ENCODE measurements at places on chromosomes 2 and 18. TPM values are rescaled to one million over a fixed set of nuclear protein-coding genes. Genes with fewer than 3 reads are reported as not detected.

Gene DSEL
- polyA plus RNA-seq: 0.07 TPM

- DNase-seq: no peak
Measured at GRCh38 chr18:14925281-14925709, 177.3 kb downstream of the ANKRD30B start.

DNA sequence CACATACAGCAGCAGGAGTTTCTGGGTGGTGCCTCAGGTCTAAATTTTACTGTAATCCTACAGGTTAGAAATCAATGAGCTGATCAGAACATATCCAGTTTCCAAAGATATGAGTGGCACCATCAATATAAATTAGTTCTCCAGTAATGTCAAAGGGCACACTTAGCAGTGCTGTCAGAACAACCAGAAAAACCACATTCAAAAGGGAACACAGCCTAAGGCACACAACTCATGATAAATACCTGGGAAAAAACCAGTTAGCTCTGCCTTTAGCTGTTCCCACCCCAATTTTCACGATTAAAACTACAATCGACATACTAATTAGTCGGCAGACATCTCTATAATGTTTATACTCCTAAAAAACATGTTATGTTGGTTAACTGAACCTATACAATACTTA is 31.5 kb downstream of the ATP8B1 start:
- no peak for DNase-seq

Gene NT5DC4
- 0.07 TPM for polyA plus RNA-seq
